Choroid plexus epithelial cell (primary cell): ENCODE measurements at places on chromosomes 5 and 9.

GRCh38 chr9:132356324-132356924, 1.6 kb upstream of the SETX start:
- no peak for DNase-seq

GRCh38 chr9:32524892-32525708, 896 bp downstream of the RIGI start:
- DNase-seq: peak; percentile 38

DNA sequence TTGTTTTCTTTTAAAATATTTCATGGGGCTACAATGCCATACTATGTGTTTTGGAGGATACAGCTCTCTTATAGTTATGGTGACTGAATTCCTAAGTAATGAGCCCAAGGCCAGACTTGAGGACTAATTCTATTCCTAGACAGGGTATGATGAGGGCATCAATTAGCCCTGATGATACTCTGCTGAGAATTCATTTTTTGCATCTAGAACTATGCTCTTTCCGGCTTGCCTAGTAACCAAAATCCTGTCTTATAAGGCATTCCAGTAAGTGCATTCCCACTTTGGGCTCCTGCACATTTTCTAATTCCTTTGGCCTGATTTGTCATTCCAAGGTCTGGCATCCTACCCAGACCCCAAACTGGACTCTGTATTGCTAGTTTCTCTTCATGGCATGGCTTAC, 62.4 kb downstream of the MAT2B start:
- no peak for DNase-seq

DNA sequence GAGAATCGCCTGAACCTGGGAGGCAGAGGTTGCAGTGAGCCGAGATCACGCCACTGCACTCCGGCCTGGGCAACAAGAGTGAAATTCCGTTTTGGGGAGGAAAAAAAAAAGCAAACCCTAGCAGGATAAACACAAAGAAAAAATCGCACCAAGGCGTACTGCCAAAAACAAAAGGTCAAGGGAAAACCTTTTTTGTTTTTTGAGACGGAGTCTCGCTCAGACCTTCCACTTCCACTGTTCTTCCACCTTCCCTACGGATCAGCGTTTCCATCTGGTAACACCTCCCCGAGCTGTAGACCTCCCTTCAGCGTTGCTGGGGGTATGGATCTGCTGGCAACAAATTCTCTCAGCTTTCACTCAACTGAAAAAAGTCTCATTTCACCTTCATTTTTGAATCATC, 20.1 kb upstream of the FCN2 start:
- DNase-seq: no peak

- no peak for DNase-seq
These were observed 25.2 kb downstream of the GFI1B start for GRCh38 chr9:133003671-133004090.

- DNase-seq: no peak
These were observed 79.5 kb downstream of the GLIS3 start for GRCh38 chr9:4220346-4220745.

DNA sequence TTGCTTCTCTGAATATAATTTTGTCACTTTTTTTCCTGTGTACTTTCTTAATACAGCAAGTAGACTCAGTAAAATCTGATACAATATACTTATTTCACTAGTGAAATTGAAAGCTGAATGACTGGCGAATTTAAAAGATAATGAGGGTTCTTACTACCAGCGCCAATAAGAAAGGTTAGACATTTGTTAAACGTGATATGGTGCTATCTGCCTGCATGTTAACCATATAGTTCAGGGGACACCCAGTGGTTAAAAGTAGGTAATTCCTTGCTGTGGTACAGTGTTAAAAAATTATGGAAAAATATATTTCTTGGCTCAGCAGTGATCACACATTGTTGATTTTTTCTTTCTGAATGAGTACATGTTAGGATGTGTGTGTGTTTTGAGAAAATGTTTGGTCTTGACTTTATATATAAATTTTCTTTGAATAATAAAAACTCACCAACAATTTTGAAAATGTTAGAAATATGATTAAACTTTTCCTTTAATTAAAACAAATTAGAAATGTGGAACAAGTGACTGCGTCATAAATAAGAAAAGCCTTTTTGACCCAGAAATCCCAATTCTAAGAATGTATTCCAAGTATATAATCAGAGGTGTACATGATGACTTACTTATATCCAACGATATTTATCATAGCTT, 25.8 kb downstream of the CAST start:
- peak; percentile 87 for DNase-seq

DNA sequence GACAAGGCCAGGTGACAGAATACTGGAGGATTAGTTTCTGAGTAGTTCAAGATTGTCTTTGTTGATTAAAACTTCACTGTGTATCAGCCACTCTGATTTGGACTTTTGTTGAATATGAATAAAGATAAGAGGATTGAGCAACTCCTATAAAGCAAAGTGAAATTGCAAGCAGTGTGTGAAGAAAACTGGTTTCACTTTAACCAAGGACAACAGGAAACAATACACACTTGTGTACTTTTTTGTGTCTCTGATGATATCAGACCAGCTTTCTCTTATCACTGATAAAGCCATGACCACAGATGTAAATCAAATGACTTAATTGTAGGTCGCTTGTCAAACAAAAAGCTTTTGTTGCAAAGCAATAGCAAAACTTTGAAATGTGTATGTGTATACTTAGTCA, 268.6 kb downstream of the FER start:
- peak; percentile 64 for DNase-seq

DNA sequence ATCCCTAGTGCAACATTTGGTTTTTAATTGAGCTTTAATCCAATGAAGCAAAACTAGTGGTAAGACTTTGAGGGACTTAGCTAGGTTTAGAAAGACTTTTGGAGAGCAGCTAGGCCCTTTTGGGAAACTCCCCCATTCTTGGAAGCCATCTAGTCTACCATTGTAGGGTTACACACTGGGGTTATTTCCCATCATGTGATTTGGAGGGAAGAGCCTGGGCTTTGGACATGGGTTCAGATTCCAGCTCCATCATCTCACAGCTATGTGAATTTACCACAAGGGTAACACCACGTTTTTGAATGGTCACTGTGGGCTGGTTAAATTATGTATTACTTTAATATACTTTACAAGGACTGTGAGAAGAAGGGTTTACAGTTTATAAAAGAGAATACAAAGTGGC, 18.3 kb upstream of the TNFSF15 start:
- peak; percentile 77 for DNase-seq

DNA sequence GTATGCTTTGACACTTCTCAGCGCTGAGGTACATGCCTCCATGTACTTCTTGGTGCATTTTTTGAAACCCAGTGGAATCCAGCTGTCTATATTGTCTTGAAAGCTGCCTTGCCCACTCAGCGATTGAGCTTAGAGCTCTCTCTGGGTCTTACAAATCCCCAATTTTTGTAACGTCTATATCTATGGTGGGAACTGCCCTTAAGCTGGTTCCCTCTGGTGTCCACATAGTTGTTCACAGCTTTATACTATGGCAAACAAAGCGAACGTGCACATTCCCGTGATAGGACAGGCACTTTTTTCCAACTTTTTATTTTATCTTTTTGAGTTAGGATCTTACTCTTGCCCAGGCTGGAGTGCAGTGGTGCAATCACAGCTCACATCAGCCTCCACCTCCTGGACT, 20.9 kb downstream of the CDHR2 start:
- peak; percentile 68 for DNase-seq

DNA sequence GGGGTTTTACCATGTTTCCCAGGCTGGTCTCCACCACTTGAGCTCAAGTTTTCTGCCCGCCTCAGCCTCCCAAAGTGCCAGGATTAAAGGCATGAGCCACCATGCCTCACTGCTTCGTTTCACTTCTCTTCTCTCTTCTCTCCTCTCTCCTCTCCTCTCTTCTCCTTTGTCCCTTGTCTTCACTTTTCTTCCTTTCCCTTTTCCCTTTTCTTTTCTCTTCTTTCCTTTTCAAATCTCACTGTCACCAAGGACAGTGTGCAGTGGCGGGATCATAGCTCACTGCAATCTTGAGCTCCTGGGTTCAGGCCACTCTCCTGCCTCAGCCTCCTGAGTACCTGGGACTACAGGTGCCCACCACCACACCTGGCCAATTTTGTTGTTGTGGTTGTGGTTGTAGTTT, 49.5 kb downstream of the SLF1 start:
- DNase-seq: no peak

GRCh38 chr5:6449465-6450158, 953 bp downstream of the UBE2QL1 start:
- DNase-seq: no peak

- no peak for DNase-seq
These were observed 12.2 kb downstream of the TAS2R1 start for GRCh38 chr5:9617739-9618504.

- no peak for DNase-seq
These were observed 4.9 kb downstream of the SUSD1 start for GRCh38 chr9:112170235-112170634.

GRCh38 chr5:55601628-55602027, 66.9 kb upstream of the PLPP1 start:
- no peak for DNase-seq

DNA sequence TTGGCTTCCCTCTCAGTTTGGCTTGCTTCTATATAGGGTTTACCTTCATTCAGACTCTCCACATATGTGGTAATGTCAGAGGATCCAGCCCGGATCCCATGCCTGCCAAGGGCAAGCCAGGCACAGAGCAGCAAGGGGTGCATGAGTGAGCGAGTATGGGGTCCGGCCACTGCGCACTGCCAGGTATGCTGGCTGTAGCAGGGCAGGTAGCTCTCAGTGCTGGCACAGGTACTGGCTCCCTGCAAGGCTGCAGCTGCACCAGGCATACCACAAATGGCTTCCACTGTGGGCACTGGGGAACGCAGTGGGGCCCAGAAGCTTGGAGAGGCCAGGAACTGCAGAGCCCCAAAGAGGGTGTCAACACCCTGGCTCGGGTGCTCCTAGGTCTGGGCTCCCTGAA, 86.2 kb downstream of the GIN1 start:
- DNase-seq: no peak

DNA sequence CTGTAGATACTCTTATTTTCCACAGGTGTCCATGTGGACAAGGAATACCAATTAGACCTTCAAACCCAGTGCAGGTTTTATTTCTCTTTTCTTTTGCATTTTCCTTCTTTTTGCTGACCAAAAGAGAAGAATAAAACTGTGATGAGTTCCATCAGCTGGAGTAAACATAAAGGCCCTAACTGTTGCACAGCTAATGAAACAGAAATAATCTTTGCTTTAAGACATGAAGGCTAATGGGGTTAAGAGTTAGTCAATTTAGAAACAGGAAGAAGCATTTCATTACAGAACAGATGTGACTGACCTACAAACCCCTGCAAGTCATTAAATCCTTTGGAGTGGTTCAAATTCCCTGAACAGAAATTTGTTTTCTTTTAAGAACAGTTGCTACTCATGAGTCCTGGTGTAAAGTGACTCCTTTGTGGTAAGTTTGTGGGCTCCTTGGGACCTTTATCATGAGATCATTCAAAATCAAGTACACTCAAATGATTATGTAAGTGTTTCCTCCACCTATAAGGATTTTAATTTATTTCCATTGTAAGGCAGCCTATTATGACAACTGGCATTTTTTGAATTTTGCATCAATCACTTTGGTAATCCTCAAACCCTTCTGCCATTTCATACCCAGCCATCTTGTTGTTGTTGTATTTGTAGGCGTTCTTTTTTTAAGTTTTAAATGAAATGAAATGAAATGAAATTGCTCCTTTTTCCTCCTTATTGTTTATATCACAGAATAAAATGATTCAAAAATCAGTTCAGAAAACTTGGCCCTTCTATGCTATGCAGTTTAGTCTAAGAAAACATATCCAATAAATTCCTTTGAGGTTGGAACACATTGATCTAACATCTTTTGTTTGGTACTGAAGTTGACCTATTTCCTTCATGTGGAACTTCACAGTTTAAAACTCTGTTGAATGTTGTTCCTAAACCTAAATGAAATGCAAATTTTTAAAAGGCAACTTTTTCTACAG, 1.3 kb downstream of the MINAR2 start:
- DNase-seq: no peak

GRCh38 chr9:81305561-81306182, 383.7 kb downstream of the TLE1 start:
- DNase-seq: peak; percentile 17

- DNase-seq: peak; percentile 25
These were observed 110.8 kb downstream of the LHX2 start for GRCh38 chr9:124122321-124122720.

- DNase-seq: no peak
These were observed 7.1 kb upstream of the FAF2 start for GRCh38 chr5:176440927-176441706.

DNA sequence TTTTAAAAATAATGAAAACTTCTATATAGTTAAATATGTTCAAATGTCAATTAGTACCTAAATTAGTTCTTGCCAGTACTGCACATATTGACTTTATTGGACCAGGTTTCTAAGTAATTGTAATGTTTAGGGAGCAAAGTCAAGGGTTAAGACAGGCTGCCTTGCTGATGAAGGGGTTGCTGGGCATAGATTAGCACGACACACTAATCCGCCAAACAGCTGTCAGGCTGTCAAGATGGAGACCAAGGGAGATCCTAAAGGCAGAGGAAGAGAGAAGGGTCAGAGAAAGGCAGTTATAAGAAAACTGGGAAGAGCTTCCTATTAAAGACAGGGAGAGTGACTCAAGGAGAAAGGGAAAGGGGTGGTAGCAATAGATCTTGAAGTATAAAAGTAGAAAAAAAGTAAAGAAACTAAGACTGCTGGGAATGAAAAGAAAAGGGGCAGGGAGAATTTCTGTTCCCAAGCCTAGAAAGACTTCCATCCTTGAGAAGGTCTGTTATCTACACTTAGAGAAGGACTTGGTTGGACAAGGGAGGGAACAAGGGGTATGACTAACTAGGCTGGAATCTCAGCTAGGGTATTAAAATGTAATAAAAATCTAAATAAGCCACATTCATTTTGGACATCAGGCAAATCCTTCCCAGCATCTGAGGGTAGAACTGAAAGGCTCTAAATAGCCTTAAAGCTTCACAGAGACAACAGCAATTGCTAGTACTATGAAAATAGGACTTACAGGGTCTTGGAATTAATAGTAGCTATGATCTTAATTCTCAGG, 188.7 kb downstream of the FBXL17 start:
- peak; percentile 70 for DNase-seq

DNA sequence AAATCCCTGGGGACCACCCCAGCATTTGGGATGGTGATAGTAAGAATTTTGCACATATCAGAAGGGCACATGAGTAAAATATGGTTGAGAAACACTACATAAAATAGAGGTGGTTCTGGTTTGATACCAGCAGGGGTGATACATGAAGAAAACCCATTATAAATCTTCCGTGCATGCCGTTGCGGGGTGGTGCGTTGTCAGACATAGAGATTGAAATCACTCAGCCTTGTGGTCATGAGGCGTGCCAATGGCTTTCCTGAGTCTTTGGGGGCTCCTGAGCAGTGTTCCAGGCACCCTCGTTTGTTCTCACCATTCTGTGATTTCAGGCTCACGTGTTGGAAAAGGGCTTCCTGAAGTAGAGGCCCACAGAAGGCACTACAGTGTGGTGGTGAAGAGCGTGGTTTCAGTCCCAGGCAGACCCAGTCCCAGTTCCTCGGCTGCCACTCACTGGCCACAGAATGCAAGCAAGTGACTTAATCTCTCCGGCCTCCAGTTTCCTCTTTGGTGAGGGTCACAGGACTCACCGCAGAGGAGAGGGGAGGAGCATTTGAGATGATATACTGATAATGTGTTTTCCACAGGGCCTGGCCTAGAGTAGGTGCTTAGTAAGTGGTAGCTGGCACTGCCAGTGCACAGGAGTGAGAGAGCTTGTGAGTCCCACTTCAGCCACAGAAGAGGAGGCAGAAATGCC, 20.5 kb upstream of the GLRX start:
- peak; percentile 91 for DNase-seq
